ENCODE measurements at places on chromosomes 12 and 14.

DNA sequence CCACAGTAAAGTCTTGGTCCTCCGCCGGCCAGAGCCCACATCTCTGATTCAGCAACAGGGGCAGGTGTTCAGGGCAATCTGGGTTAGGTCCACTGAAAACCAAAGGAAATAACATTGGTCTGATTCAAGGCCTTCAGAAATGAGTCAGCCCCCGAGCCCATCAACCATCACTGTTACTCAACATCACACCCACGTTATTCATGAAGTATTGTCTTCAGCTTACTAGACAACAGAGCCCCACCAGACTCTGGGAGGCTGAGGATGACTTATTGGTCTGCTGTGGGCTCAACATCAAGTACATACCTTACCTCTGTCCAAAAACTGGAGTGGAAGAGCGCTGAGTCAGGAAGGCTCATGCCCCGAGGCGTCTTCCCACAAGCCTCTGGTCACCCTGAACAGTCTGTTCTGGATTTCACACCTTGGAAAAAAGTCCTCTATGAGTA lies 97.5 kb downstream of the ZFP36L1 start:
- no peak for DNase-seq

GRCh38 chr14:69985463-69985862 lies 106.2 kb downstream of the SMOC1 start:
- DNase-seq: no peak

DNA sequence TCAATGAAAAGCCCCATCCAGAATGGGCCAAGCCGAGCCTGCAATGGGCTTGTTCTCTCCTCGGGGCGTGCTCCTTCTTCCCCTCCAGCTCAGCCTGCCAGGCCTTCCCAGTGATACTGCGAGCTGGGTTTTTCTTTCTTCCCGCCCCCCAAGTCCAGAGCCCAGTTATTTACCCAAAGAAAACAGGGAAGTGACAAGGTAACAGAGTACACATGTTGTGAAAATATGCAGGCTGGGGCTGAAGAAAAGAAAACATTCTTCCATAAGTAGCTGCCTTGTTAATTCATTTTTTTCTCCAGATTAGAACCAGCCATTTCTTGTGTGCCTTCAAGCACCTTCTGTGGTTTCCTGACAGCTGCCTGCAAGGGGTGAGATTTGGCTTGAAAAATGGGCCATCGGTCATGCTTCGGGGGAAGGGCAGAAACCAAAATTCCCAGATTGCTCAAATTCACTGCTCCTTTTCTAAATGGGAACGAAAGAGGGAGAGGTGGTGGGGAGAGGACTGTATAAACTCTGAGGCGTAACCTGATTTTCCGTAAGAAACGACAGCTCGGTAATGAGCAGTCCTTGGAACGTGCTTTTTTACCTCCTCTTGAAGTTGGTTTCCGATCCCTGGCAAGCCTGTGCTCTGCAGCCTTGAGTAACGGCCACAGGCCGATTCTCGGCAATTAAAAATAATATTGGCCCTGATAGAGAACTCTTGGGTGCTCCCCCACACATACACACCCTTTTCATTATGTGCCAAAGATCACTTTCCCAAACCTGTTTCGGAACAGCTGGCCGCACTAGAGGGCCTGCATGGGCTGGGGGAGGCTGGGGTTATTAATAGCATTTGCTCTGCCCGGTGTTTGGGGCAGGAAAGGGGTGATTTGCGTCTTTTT lies 229.4 kb downstream of the ZFP36L1 start:
- no peak for DNase-seq

GRCh38 chr12:1882850-1883470 lies 35.5 kb downstream of the CACNA2D4 start:
- no peak for DNase-seq

GRCh38 chr12:100031836-100032235 lies 47.1 kb upstream of the ANKS1B start:
- DNase-seq: no peak

DNA sequence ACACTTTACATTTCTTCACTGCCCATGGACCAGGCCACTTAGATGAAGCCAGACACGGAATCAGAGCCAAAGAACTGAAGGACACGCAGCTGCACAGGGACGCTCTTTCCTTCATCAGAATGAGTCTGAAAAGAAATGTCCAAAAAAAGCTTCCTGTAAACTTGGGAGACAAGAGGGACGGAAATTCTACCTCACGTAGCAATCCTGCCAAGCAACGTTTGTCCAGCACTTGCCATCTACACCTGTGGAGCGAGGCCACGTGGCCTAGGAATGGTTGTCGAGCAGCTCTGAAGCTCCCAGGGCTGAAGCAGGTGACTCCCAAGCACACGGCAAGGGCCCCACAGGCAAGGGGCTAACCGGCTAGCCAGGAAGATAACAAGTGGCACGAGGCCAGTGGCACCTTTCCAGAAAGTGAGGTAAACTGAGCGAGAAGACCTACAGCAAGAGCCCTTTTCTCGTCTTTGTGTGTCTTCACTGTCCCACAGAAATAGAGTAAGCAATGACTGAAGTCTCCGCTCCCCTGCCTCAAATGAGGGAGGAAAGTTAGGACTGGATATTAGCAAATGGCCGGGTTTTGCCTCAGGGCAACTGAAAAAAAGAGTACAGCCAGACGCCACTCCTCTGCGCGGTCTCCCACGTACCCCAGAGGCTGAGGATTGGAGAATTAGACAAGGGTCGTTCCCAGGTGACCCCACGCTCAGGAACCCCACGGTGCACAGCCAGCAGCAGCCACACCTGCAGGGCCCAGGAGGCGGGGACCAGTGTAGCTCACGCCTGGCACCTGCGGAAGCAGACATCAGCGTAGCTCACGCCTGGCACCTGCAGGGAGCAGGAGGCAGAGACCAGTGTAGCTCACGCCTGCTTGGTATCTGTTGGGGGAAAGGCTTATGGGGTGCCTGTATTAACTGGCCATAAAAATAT lies 7.7 kb downstream of the ZNF605 start:
- no peak for DNase-seq

DNA sequence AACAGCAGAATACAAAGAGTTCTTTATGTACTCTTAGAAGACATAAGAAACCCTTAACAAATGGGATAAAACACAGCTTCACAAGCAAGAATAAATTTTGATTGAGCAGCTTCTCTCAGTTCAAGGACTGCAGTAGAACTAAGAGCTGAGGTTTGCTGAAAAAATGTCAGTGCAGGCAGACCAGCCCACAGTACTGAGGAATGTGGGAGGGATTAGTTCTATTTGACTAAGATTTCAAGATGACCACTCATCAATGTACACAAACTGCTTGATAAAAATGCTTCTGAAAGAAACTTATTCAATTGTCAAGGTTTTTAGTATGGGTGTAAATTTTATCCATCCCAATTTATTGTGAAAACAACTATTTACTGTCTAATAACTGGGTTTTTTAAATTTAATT lies 138.4 kb downstream of the SEC23A start:
- DNase-seq: no peak

- no peak for DNase-seq
These were observed 7.3 kb downstream of the ERBB3 start for GRCh38 chr12:56087220-56087619.

- no peak for DNase-seq
These were observed 34.0 kb downstream of the ERO1A start for GRCh38 chr14:52661314-52661713.

GRCh38 chr14:52833891-52834290 lies 42.5 kb upstream of the GNPNAT1 start:
- no peak for DNase-seq

- no peak for DNase-seq
These were observed 130.3 kb upstream of the EGLN3 start for GRCh38 chr14:34081101-34081575.

DNA sequence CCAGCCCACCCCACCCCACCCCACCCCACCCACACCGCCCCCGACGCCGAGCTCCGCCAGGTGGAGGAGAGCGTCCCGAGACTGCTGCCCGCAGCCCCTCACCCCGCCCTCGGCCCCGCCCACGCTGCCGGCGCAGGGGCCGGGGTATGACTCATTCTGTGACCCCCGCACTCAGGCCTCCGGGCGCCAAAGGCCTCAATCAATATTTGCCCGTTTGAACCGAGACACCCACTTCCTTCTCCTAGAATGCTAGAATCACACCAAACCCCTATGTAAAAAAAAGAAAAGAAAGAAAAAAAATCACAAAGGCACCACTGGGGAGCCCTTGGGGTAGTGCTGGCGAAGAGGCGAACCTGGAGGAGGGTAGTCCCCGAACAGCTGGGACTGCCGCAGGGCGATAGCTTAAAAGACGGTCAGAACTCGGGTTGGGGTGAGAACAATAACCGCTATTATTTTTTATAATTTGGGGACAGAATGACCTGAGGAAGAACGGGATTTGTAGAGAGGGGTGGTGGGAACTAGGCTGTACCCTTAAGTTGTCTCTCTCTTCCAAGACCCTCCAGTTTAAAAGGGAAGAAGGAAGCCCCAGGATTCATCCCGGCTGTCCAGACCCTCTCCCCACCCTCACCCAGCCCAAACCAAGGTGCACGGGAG lies 894 bp downstream of the KRT8 start:
- DNase-seq: no peak

DNA sequence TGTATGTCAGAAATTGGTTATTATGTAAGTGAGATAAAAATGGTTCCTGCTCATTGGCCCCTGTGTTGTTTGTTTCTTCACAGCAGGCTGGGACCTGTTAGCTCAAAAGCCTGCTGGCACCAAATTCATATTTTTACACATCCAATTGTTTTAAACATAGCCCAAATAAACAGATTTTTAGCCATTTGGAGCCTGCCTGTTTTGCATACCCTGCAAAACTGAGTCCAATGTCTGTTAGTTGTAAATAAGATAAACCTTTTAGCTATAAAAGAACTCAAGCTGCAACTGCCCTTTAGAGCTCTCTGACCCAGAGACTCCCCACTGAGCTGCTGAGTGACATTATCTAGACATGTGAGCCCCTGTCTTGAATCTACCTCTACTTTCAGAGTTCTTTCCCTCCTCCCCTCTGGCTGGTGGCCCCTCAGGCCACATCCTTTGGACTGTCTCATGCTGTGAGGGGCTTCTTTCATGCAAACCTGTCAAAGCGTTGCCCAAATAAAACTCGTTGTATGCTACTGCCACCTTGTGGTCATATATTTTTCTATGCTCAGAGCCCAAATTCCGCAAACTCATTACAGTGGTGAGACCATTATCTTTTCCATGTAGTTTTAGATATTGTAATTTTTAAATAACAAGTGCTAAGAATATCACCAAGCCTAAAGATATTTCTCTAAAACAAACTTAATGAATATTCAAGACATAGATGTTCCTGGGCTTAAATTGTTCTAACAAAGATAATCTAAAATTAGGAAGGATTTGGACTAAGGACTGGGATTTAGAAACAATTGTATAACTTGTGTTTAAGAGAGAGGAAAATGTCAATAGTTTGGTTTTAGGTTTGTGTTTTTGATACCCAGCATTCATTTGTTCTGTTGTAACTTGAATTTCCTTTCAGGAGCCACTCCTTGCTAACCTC lies 337.9 kb downstream of the AACS start:
- no peak for DNase-seq

DNA sequence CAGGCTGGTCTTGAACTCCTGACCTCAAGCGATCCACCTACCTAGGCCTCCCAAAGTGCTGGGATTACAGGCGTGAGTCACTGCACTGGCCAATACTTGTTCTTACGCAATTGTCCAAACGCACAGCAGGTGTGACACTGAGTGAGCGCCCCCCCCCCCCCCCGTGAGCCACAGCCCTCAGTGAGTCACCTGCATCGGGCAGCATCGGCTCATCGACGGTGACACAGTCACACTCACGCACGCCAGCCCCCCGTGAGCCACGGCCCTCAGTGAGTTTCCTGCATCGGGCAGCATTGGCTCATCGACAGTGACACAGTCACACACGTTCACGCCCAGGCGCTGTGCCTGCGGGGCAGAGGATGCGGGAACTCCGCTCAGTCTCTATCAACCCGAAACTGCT lies 42.5 kb downstream of the GALNT9 start:
- DNase-seq: no peak

DNA sequence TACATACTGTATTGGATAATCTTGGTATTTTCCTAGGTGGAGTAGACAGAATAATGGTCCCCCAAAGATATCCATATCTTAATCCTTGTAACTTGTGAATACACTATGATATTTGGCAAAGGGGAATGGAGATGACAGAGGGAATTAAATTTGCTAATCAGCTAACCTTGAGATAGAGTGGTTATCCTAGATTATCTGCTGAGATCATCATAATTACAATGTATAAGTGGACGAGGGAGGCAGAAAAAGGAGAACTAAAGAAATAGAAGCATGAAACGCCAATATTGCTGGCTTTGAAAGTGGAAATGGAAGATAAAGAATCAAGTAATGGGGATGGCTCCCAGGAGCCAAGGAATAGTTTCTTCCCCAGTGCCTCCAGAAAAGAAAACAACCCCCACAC lies 398.7 kb downstream of the NOVA1 start:
- DNase-seq: no peak

DNA sequence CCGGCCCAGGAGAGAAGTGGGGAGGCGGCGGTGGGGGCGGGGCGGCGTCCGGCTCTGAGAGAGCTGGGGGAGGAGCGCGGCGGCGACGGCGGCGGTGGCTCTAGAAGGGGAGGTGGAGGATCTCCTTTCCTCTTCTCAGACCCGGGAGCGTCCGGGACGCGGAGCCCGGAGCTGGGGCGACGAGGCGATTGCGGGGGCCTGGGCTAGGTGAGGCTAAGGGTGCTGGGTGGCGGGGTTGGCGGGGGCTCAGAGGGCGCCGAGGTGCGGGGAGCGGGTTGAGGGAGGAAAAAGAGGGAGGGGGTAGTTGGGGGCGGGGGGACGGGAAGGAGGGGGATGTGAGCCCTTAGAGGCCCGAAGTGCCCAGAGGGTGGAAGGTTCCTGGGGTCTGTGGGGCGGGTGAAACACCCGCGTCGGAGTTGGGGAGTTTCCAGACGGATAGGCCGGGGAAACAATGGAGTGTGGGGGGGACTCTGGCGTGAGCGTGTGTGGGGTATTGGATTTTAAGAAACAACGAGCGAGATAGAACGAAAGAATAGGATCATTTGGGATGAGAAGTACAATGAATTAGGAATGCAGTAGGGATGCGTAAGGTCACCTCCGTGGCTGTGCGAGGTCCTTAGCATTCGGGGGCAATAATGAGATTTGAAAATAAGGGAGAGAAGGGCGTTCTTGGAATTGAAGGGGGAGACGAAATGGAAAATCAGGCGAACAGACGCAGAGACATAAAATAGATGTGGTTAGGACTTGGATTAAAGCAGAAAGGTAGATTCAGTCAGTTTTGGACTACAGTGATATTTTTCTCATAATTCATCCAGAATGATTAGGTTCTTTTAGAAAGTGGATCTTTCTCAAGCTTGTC lies at the start of gene SPATS2:
Gene SPATS2, plus strand, starts transcription at position 82 of the 859 bp plus-strand sequence. CDS start 93,551 bp downstream, outside the sequence.
- DNase-seq: no peak

GRCh38 chr14:56760164-56760914 lies 49.9 kb downstream of the OTX2 start:
- no peak for DNase-seq

- DNase-seq: no peak
These were observed 1.7 kb upstream of the TMEM229B start for GRCh38 chr14:67490196-67490595.

DNA sequence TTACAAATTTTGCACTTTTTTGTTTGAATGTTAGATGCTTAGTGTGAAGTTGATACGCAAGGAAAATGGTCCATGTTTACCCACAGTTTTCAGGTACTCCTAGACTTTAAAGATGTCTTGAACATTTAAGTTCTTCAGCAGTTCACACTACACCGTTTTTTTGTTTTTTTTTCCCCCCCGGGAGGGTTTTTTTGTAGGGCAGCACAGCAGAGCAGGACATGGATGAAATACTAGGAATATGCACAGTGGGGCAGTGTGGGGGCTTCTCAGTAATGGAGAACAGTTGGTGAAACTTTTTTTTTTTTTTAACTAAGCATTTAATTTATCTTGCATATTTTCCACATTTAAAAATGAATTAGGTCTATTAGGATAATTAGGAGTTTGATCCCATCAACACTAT lies 4.9 kb downstream of the RAN start:
- no peak for DNase-seq
